ENCODE measurements at places on chromosomes 4 and X. TPM values are rescaled to one million over a fixed set of nuclear protein-coding genes. Genes with fewer than 3 reads are reported as not detected.

HTRA3 gene
- 1.9 TPM for total RNA-seq

S100G gene
- not detected for total RNA-seq

AFP gene
- total RNA-seq, result not detected

UGT2B15 gene
- total RNA-seq, result not detected

NAP1L2 gene
- total RNA-seq, result 2.0 TPM
